Stimulated activated CD8-positive, alpha-beta memory T cell treated with anti-CD3 and anti-CD28 coated beads, Interleukin-7, amount 100 ng/mL, for 1 hour (primary cell): ENCODE measurements at places on chromosomes 11 and 22.

DNA sequence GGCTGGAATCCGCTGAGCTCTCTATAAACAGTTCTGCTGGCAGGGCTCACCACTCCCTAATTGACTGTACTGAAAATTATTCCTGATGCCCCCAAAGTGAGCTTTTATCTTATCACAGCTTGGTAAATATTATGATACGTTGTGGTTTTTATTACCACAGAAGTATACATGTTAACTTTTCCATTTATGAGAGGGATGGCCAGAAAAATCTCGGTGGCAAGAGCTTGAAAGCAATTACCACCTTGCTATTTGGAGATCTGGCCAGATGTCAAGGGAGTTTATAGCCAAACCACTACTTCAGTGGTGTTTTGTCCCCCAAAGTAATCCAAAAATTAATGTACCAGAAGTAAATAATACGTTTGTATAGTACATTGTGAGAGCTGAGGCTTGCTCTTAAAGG is 75.4 kb upstream of the RCN1 start:
- no peak for DNase-seq

GRCh38 chr11:12179531-12179930 is 69.1 kb downstream of the MICAL2 start:
- no peak for DNase-seq

- no peak for DNase-seq
Observed at GRCh38 chr11:134363592-134363991, 31.8 kb downstream of the GLB1L2 start.

GRCh38 chr22:49112176-49112575 is 715.5 kb downstream of the BRD1 start:
- DNase-seq = no peak

GRCh38 chr11:128717516-128717915 is 23.6 kb downstream of the FLI1 start:
- no peak for DNase-seq

DNA sequence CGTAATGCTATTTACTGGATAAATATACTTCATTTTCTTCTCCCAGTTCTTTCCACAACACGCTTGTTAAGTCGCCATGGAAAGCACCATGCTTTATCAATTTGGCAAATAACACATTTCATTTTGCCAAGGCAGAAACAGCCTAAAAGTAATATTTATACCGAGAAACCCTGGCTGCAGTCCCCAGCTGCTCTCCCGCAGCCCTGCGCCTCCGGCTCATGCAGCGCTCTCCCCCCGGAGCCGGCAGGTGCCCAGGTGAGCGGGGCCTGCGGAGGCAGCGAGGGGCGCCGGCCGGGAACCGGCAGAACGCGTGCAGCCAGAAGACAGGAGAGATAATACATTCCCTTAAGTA is 681 bp upstream of the ARHGEF12 start:
- no peak for DNase-seq

GRCh38 chr11:131823772-131824171 is 453.4 kb downstream of the NTM start:
- no peak for DNase-seq

DNA sequence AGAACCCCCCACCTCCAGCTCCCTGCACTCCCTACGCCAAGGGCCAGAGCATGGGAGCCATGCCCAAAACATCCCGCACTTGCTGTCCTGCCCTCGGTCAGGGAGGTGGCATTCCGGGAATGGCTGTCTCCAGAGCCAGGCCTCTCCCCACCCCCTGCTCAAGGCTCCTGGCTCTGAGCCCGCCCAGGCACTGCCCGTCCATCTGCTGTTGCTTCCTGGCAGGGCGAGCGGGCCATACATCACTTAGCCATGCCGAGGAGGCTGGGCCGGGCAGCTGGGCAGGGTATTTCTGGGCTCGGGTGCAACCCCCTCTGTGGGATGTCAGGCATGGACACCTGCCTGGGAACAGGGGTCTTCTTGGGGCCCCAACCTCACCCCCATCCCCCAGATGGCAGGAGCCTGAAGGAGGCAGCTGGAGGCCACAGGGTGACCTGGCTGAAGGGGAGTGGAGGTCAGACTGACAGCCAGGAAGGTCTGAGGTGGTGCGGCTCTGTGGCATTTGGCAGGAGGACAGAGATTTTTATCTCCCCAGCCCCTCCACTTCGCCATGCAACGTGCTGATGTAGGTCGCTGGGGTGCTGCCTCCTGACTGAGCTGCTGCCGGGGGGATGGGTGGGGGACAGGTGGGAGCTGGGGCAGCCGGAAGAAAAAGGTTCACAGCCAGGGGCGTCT is 8.7 kb upstream of the CABP7 start:
- no peak for DNase-seq

- DNase-seq = no peak
Observed at GRCh38 chr11:115362997-115363396, 141.2 kb downstream of the CADM1 start.

GRCh38 chr11:46198245-46199240 is 77.3 kb upstream of the PHF21A start:
- DNase-seq = no peak

DNA sequence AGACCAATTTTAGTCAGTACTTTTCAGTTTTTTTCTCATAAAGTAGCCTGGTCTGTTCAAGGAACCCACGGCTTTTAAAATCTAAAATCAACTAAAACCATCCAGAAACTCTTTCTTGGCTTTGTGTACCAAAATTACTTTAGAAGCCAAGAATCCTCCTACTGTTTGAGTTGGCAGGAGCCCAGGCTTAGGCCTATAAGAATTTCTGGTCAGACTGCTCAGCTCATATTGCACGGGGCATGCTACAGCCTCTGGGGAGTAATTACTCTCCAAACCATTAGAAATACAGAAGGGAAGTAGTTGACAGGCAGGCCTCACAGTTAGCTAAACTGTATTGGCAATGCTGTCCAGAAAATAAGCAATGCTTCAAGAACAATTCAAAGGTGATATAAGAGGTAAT is 1862.9 kb upstream of the RAG2 start:
- DNase-seq = no peak

- DNase-seq = no peak
Observed at GRCh38 chr11:58739725-58740430, 8.1 kb upstream of the GLYAT start.

GRCh38 chr22:20803696-20804324 is 29.9 kb downstream of the SERPIND1 start:
- no peak for DNase-seq

- no peak for DNase-seq
Observed at GRCh38 chr11:31412946-31413345, 43.3 kb downstream of the DNAJC24 start.

- DNase-seq = no peak
Observed at GRCh38 chr11:47732271-47732670, 17.1 kb upstream of the AGBL2 start.

DNA sequence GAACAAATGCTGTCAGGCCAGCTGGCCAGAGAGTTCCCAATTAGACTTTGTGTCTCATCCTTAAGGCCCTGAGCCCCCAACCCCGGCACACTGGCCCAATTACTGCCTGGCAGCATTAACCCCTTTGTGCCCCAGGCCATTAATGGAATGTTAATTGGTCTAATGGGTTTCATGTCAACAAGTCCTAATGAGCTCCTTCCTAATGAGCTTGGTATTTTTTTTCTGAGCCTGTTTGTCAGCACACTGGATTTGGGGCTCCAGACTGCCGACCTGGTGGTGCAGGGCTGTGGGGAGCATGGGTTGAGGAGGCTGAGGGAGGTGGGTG is 148.8 kb downstream of the FEZ1 start:
- no peak for DNase-seq
